ENCODE measurements at places on chromosomes 4 and X.

DNA sequence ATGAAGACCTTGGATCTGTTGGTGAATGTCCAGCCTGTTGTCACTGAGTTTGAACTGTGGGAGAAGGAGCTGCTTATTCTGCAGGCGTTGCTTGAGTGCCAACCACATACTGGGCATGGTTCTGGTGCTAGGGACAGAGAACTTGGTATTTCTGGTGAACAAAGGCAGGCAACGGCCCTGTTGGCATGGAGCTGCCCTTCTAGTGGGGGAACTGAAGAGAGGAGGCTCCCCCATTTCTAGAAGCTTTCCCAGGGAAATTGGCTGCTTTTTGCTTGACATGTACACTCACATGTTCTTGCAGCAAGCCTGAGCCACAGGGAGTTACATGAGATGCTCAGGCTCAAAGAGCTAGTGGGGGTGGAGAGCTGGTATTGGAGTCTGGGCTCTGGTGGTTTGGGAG is 8.9 kb upstream of the CD38 start:
- DNase-seq, result no peak

DNA sequence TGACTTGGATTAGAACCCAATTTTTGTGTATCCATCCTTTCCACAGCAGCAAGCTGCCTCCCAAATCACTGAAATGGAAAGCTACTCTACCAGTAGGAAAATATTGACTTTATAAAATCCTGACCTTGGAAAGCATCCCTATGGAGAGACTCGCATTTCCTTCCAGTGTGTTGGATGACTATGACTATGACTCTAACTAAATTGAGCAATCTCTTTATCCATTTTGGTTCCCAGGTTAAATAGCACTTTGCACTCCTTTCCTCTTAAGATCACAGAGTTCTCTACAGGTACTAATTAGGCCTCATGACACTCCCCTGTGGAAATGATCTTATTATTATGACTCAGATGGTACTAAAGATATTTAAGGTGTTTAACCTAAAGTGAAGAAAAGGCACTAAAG is 431.8 kb downstream of the PPARGC1A start:
- DNase-seq, result no peak

- no peak for DNase-seq
Observed at GRCh38 chr4:55385201-55385649, 10.5 kb upstream of the TMEM165 start.

DNA sequence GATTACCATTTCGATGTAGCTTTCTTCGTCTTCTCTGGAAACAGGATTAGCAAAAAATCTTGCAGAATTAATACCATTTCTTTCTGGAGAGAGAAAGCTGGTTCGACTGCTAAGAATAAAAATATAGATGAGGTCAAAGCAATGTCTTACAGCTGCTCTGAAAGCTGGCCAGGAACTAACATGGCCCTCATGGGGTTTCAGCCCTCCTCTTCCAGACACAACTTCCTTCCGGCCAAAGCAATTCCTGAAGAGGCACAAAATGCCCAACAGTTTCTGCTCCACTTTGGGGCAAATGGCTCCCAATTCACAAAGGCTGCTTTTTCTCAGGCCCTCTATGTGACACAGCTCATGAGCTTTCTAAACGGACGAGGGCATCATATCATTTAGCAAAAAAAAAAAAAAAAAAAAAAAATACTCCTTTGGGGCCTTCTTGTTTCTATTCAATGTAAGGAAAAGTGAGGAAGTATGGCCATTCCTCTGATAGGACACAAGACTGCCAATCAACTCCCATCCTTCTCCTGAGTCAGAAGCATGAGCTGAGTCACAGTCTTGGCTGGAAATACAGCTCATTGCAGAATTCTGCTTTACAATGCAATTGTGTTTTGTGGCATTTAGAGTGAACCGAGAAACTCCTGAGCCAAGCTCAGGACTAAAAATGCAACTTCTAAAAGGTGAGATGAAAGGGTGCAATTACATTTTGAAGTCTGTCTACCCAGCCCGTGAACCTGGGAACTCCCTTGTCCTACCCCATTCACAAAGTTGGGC is 42.7 kb upstream of the CTAG2 start:
- no peak for DNase-seq

GRCh38 chr4:128524311-128524710 is 236.7 kb upstream of the PGRMC2 start:
- DNase-seq, result no peak

DNA sequence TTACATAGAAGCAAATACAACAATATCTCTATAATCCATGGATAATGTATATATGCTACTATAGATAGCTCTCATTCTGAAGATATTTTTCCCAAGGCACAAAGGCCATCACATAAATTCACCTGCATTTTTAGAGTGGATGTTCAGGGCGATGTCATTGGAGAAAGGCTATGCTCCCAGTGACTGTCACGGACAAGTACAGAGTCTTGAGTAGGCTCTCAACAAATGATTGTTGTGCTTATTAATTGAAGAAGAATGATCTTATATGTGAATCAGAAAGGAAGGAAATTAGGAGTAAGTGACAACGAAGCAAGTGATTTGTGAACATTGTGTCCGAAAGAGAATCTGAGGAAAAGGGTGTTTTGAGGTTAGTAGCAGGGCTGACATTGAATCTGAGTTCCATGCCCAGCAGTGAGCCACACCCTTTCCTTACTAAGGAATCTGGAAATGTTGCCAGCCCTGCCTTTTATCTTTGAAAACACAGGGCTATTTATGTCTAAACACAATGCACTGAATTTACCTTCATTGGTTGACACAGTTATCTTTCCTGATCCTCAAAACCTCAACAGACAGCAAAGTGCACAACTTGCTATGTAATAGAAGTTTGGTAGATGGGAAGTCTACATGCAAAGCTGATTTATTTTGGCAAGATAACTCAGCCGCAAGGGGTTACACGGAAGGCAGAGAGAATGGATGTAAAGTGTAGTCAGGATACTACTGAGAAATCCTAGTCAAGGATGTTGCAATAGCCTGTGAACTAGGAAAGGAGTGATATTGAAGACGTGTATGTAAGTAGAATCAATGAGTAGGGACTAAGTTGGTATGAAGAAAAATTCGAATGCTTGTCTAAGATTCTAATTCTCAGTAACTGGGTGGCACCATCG is 50.4 kb downstream of the SORBS2 start:
- no peak for DNase-seq

Measured in stimulated activated CD8-positive, alpha-beta memory T cell treated with anti-CD3 and anti-CD28 coated beads, Interleukin-7, amount 100 ng/mL, for 4 hours (primary cell).